ENCODE measurements at places on chromosomes 3 and 15.

DNA sequence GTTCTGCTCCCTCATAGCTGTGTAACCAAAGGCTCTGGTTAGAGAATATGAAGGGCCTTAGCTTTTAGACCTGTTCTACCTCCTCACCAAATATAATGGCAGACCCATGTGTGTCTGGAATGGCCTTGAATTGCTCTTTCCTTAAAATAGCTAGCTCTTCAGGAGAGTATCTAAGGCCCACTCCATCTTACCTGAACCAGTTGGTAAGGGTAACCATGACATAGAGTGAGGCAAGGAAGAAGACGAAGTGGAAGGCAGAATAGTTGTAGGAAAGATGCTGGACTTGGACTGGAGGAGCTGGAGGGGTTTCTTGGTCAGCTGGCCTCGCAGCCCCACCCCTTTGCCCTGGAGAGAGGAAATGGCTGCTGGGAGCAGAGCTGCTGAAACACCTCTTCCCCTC lies 3.1 kb downstream of the SERF2 start:
- DNase-seq = no peak

- no peak for DNase-seq
Observed at GRCh38 chr3:143179603-143180002, 60.0 kb downstream of the CHST2 start.

DNA sequence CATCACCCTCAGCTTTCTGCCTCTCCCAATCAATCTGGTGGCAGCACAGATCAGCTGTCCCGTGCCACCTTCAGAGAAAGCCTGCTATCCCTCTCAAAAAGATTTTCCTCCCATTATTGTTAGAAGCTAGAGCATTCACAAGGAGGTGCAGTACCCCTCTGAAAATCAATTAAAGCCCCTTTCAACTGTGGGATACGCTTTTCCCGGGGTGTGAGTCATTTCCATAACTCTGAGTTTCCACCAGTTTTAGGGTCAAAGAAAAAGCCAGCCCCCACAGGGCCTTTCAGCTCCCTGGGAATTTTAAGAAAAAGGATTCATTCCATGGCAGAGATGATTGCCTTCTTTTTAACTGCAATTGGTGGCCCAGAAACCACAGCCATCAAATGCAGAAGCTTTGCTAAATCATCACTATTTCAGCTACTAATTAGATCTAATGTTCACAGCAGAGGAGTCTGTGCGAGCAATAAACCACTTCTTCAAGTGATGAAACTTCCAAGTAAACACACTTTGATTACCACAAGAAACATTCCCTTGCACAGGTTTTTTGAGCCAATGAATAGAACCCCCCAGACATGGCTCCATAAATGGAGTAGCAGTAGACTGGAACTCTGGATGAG lies 270.0 kb upstream of the TPRG1 start:
- no peak for DNase-seq

DNA sequence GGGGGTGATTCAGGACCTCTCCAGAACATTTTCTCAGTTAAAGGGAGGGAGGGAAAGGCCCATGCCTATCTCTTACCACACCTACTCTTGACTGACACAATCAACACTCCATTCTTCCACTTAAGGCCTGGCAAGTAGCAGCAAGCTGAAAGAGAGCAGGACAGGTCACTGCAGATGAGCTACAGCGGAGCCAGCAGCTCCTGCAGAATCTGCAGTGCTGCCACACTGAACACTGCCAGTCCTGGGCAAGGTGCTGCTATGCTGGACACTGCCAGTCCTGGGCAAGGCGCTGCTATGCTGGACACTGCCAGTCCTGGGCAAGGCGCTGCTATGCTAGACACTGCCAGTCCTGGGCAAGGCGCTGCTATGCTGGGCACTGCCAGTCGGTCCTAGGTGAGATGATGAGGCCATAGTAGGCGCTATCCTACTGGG lies 143.7 kb downstream of the MYLK start:
- no peak for DNase-seq

- DNase-seq = no peak
Observed at GRCh38 chr3:177234121-177234520, 36.8 kb upstream of the TBL1XR1 start.

DNA sequence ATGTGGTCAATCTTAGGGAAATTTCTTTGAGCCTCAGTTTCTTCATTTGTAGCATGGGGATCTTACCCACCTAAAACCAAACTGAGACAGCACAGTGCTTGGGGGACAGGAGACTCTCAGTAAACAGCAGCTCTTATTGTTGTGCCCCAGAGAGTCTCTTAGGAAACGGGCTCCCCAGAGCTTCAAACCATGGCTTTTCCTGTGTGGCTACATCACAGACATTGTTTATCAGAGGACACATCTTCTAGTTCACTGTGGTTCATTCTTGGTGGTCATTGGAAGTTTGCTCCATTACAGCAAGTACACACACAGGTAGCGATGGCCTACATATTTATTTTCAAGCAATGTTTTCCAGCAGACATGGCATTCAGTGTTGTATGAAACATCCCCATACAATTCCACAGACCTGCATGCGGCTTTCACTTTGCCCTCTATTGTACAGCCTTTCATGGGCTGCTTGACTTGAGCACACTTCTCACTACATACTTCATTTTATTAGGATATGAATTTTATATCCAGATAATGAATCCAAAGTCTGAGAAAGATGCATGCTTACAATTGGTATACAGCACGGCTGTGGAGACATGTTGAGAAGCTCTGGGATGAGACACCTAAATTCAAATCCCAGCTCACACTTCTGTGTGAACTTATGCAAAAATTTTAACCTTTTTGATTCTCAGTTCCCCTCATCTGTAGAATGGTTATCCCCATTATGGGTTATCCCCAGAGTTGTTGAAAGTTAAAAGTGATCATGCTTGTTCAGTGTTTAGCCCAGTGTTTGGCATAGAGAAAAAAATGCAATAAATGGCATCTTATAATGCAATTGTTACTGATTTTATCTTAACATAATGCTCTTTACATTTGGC lies 84.8 kb upstream of the ICE2 start:
- no peak for DNase-seq

DNA sequence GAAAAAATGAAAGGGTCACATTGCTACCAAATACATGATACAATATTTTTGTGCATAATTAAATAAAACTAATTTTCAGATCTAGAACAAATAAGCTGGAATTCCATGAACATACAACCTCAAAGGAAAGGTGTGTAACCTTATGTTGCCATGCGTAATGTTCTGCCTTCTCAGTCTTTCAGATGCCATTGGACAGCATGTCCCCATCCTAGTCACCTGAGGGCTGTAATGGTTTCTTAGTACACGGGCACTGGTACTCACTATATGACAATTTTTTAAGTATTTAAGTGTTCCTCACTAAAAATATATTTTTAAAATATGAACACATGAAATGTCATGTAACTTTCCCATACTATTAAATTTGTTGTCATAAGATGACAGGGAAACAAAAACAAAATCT lies 24.1 kb downstream of the NEK10 start:
- no peak for DNase-seq

DNA sequence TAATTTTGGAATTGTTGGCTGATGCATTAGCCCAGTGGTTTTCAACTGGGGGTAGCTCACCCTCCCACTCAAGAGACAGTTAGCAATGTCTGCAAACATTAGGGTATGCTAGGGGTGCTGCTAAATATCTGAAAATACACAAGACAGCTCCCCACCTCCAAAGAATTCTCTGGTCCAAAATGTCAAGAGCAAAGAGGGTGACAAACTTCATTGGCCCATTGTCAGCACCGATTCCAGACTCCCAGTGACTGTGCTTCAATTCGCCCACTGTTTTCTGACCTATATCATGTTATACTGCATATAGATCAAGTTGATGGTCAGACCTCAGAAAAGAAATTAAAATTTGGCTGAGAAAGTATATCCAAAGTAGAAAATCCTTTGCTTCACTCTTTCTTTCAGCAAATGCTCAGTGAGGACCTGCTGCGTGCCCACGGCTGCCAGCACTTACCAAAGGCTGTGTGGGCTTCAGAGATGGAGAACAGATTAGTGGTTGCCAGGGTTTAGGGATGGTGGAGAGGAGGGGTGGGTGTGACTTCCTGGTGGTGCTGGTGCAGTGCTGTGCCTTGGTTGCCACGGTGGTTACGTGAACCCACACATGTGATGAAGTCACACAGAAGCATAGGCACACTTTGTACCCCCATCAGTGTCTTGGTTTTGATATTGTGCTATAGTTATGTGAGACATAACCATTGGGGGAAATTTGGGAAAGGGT lies 204.0 kb downstream of the PLCL2 start:
- no peak for DNase-seq

DNA sequence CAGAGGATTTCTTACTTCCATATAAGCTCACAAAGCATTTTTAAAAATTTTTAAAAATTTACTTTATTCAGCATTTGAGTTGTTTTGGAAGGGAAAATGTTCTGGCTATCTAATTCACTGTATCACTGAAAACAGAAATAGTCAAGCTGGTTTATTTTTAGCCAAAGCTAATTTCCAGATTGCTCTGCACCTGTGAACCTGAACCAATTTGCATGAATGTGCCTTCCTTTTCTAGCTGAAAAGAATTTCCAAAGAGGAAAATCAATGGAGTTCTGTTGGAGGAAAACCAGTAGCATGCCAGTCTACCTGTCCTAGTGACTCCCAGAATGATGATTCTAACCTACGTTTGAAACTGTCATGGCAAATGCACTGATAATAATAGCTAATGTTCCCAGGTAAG lies 134.2 kb upstream of the LIPC start:
- DNase-seq = no peak

DNA sequence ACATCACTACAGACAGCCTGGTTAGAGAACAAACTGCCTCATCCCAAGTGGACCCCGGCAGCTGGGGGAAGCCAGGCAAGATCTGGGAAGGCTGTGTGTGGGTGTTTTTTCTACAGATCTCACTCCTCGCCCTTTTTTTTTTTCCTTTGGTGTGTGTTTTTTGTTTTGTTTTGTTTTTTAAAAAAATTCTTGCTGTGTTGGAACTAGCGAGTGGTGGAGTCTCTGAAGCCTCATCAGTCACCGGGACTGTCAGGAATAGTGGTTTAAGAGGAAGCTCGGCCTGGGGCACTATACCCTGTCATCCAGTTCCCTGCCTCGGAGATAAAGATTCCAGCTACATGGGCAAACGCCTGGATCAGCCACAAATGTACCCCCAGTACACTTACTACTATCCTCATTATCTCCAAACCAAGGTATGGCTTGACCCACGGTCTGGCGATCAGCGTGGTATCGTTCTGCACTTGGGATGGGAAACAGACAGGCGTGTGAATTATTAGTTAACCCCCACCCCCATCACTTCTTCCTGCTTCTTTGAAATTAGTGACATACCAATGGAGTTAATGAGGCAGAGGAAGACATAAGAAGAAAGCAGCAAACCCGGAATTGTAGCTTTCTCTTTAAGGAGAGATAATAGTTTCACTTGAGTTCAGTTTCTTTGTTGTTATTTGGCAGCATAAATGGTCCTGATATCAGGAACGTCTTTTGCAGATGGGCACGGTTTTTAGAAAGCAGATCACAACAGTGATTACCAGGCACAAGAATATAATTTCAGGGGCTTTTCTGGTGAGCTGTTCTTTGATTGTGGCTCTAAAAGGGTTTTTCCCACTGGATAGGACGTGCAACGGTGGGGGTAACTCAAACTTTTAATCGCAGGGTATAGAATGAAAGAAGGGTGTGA lies 722 bp downstream of the RBMS3 start:
- peak; percentile 14 for DNase-seq

GRCh38 chr15:25245801-25246622 lies 192.8 kb downstream of the UBE3A start:
- DNase-seq = no peak

DNA sequence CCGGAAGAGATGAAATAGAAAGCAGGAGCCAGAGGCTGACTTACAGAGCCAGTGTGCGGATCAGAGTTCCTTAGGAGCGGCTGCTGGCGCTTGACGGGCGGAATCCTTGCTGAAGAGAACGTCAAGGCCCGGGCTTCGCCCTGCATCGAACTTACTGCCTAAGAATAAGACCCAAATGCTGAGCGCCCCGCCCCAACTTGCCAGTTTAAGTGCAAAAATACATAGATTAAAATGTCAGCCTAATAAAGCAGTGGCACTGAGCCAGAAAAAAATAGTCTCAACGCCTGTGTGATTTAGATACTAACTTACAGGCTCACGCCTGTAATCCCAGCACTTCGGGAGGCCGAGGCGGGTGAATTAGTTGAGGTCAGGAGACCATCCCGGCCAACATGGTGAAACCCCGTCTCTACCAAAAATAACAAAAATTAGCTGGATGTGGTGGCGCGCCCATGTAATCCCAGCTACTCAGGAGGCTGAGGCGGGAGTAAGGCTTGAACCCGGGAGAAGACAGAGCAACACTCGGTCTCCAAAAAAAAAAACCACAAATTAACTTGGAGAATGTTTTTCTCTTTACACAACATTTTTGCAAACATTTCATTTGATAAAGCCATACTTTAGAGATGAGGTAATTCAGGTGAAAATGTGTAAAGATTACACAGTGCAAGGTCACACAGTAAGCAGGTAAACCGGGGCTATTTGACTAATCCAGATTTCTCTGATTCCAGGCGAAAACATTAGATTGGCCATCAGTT lies 1.2 kb upstream of the UBP1 start:
- no peak for DNase-seq

GRCh38 chr3:133283958-133284807 lies 115.7 kb upstream of the BFSP2 start:
- no peak for DNase-seq

GRCh38 chr3:196659901-196660351 lies 20.4 kb downstream of the NRROS start:
- DNase-seq = no peak

DNA sequence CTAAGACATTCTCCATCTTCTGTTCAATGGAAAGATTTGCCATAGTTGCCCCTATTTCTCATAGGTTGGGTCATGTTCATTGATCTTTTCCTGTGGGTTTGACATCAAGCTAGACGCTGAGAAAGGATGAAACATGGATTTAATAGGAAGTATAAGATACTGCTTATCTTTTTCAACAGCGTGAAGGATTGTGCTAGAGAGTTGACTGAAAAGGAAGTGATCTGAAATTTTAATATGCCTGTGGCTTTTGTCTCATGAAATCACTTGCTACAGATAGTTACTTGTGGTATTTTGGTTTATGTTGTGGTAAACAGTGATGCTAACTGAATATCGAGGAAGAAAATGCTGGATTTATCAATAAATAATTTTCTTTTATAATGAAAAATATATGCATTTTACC lies 442.9 kb downstream of the EDEM1 start:
- no peak for DNase-seq

- no peak for DNase-seq
Observed at GRCh38 chr3:196336319-196337145, 1.7 kb downstream of the TM4SF19 start.

Data from CD4-positive, alpha-beta T cell (primary cell).